ENCODE measurements at places on chromosomes 1 and 21. TPM values are rescaled to one million over a fixed set of nuclear protein-coding genes. Genes with fewer than 3 reads are reported as not detected.

DNA sequence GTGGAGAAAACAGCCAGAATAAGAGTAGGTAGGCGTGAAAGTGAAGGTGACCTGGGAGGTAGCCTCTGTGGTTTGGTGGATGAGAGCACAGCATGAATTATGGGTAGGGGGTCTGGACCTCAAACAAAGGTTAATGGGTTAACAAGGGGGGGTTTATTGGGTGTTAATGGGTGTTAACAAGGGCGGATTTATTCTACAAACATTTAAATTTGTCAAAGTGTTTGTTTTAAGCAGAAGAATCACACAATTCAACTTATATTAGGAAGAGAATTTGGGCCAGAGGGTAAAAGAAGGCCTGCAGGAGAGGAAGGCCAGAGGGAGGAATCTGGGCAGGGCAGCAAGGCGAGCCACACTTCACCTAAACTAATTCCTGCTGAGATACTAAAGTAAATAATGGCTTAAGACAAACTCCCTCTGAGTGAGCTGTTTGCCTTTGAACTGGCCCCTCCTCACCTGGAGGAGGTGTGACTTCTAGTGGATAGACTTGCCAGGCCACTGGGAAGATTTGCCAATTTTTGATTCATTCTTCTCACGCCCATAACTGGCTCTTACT, 191.7 kb downstream of the GIPC2 start:
- no peak for DNase-seq

Gene NCAM2
- 26.1 TPM for total RNA-seq

DNA sequence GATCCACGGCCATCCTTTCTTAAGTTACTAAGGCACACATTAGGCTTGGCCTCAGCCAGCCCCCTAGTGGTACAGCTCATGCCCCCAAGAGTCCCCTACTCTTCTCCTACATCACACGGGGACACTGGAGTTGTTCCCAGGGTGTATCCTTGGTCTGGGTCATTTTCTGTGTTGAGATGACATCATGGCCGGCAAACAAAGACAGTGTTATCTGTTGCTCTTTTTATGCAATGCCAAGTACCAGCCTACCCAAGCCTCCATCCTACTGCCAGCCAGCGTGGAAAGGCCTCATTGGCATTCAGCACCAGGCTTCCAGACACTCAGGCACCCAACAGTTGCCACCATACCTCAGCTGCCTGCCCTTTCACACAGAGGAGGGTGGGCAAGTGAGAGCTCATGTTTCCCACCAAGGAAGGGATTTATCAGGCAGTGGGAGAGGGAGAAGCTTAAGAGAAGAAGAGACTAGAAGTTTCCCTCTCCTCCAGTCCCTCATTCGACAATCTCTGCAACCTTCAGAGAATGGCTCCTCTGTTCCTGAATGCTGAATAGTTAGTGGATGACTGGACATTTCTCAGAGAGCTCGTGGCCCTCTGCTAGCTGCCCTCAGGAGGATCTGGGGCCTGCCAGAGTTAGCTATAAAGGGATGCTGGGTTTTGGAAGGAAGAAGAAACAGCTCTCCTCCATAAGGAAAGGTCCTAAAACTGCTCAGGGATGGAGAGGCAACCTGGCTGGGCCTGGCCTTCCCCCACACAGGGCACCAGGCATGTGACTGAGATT, 17.7 kb downstream of the CBR1 start:
- DNase-seq, result no peak

DNA sequence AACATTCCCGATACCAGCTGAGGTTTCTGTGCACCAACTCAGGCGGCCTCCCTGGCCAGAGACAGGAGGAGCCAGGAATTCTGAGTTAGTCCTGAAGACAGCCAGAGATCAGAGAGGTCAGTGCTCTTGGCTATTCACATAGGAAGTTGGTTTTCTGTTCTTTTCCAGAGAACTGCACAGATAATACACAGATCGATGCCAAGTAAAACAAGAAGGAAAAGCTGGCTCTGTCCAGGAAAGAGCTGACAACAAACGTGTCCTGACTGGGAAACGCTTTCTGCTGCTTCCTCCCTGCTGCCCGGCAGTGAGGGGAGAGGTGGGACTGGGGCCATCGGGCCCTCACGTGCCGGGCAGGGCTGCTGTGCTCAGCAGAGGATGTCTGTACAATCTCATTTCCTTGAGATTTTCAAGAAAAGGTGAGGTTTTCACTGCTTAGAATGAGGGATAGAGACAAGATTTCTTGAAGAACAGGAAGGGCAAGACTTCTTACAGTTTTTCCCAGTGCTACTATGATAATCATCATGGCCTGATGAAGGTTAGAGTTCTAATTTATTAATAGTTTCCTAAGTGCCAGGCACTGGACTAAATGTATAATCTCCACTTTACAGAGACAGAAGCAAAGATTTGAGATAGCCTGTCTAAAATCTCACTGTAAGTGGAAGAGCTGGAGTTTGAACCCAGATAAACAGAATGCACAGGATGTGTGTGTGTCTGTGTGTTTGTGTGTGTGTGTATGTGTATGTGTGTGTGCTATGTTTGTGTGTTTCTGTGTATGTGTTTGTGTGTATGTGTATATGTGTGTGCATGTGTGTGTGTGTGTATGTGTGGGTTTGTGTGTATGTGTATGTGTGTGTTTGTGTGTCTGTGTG, 211.0 kb upstream of the RAB4A start:
- peak; percentile 43 for DNase-seq

Gene KCNK2
- 1.4 TPM for total RNA-seq

- DNase-seq, result no peak
Measured at GRCh38 chr1:208180421-208180820, 63.8 kb downstream of the PLXNA2 start.

Gene GOLT1A
- total RNA-seq, result 2.2 TPM

DNA sequence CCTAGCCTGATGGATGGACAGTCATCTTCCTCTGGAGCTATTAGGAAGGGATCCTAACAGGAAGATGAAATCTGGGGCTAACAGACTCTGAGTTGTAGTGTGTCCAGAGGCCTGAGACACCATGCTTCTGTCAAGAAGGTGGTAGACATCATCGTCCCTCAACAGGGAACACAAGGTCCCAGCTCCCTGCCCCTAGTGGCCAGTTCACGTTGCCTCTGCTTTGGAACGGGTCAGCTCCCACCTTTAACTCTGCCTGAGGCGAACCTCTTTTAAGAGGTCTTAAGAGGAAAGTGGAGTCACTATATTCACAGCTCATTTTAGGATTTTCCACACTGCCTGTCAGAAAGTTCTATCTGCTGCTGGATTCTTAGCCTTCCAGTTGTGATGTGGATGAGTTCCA, 28.3 kb downstream of the LRRC71 start:
- DNase-seq, result no peak

Gene ERVH48-1
- total RNA-seq, result 0.25 TPM

Gene CDA
- 2.0 TPM for total RNA-seq

GRCh38 chr1:22817462-22817861, 106.8 kb downstream of the EPHB2 start:
- no peak for DNase-seq

Gene NBPF19
- 20.4 TPM for total RNA-seq

- no peak for DNase-seq
Measured at GRCh38 chr1:244137725-244138124, 86.6 kb downstream of the ZBTB18 start.

Gene LINGO4
- 3.1 TPM for total RNA-seq

Gene OR2L5
- total RNA-seq, result 0.55 TPM

Gene CD101
- total RNA-seq, result 1.2 TPM

- no peak for DNase-seq
Measured at GRCh38 chr1:111285879-111286278, 4.8 kb upstream of the CHIA start.

DNA sequence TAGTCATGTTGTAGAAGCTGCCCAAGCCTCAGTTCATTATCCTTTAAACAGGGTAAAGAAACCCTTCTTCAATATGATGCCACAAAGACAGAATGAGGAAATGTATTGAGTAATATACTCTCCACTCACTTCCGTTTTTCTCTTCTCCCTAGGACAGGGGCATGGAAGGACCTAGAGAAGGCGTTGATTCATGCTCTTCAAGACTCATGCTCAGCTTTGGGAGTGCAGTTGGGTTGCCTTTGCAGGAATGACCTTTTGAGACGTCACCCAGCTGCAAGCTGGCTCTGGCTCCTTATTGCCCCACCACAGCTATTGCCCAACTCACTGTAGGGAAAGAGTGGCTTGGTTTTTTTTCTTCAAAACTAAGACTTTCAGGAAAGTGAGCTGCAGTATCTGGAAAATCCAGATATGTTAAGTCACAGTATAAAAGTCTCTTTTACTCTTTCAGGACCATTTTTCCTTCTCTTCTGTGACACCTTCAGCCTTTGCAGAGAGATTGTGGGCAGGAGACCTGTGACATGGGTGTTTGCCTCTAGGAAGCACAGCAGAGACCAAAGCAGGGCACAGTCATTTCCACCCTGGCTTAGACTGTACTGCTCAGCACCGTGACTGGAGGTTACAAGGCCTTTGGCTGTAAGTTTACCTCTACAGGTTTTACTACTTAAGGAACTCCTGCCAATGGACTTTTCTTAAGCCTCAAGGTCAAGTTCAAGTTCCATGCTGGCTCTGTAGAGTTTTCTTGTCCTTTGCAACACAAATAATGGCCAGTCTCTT, 39.5 kb downstream of the XCL2 start:
- peak; percentile 38 for DNase-seq

DNA sequence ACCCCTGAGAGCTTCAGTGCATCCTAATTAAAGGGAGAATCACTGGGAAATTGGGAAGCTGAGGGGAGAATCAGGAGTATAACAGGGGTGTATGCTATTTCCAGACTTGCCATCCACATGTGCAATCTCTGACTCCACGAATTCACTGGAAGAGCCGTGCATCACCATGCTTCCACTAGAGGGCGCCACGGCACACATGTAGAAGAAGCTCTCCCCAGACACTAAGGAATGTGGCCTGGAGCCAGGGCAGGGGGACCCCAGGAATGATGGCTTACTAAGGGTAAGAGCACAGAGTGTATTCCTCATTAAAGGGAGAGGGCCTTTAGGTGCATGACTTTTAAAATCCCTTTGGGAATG, 81.5 kb downstream of the ABCA4 start:
- DNase-seq, result peak; percentile 90

Gene OLFM3
- 0.56 TPM for total RNA-seq

DNA sequence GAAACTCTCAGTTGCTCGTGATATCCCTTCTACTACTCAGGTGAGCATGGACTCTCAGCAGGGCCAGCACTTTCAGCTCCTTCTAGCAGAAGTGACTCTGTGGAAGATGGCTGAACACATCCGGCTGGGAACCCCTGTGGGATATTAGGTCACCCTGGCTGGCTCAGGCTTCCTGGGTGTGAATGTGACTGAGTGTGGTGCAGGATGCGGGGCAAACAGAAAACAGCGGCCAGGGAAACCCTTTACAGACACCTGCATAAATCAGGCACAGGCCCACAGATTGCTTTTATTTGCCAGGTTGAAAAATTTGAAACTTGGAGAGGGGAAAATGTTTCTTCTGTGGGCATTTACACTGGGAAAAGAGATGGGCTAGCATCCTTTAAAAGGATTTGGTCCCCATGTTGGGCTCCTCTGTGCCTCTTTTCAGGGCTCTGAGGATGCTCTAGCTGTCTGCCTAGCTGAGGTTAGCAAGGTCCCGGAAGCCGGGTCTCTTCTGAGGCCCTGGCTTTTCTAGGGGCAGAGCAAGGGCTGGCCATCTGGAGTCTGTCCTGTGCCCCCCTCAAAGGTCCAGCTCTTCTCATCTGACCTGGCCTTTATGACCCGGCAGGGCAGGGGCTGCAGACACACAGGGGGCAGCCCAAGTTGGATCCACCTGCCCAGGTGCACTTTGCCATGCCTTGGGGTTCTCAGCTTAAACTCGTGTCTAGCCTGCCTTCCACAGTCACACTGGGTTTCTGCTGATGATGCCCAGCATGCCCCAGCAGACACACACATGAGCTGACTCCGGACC, 243.0 kb downstream of the SIPA1L2 start:
- no peak for DNase-seq

DNA sequence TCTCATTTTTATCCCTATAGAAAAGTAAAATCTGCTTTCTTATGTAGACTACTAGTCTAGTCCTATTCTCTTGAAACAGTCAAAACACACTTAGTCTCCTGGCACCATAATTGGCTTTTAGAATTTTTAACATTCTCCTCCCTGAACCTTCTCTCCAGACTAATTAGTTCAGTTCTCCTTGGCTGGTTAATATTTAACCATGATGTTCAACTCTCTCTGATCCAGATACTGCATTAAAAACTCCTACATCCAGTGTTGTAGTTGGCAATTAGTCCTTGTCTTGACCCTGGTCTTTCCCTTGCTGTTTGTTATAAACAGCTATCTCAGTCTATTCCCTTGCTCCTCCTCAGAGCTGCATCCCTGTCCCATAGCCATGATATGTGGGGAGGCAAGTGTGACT, 422.9 kb upstream of the BEND5 start:
- no peak for DNase-seq

DNA sequence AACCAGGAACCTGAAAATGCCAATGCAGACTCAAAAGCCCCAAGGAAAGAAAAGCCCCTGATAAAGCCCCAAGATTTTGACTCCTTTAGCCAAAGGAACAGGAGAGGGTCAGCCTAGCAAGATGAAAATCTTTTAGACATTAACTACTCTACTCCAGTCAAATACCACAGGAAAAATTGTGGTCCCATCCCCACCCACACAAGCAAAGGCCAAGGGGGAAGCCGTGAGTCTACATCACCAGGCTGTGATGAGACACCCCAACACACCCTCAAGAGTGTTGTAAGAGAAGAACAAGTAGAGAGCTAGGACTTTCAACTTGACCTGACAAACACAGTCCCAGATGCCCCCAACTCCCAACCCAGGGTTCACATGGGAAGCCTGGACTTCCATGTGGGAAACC, 192.8 kb upstream of the NR5A2 start:
- DNase-seq, result no peak

- no peak for DNase-seq
Measured at GRCh38 chr1:11961230-11961629, 19.0 kb upstream of the MFN2 start.

DNA sequence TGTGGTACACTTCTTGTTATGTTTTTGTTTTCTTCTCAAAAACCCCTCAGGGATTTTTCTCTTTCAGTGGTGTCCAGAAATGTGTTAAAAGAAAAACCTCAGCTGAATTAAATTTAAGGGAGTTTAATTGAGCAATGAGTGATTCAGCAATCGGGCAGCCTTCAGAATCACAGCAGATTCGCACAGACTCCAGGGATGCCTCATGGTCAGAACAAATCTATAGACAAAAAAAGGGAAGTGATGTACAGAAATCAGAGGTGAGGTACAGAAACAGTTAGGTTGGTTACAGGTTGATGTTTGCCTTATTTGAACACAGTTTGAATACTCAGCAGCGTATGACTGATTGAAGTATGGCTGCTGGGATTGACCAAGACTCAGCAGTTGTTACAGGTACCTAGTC, 86.2 kb downstream of the TLR5 start:
- no peak for DNase-seq

Gene ATP6V1G3
- total RNA-seq, result not detected

Gene RXFP4
- total RNA-seq, result 0.37 TPM

- no peak for DNase-seq
Measured at GRCh38 chr1:193545171-193545570, 358.8 kb upstream of the B3GALT2 start.

GRCh38 chr1:63922848-63923247, 149.0 kb downstream of the ROR1 start:
- no peak for DNase-seq

DNA sequence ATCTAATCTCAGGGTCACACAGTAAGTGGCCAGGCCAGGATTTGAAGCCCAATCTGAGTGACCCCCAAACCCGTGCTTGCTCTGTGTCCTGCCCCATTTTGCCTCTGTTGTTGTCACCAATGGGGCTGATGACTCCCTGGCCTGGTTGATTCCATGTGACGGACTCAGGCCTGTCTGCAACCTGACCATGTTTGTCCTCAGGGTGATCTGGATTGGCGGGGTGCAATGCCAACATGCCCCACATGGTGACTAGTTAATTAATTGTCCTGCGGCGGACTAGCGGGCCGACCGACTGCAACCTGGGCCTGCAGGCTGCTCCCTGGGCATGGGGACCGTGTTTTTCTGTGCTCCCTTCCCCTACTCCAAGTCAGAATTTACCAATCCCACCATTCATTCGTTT, 256.3 kb downstream of the MATN1 start:
- DNase-seq, result no peak

Gene ZFP69
- total RNA-seq, result 6.7 TPM
